ENCODE measurements at places on chromosomes 5 and 9. TPM values are rescaled to one million over a fixed set of nuclear protein-coding genes. Genes with fewer than 3 reads are reported as not detected.
A peak's percentile ranks its signal among the peaks of the same experiment; 100 is the strongest.

The SGCD gene
- 6.6 TPM for polyA plus RNA-seq

The IRX1 gene
- polyA plus RNA-seq = not detected

- H3K27ac ChIP-seq = no peak overlapping the region
- no peak overlapping the region for H3K4me3 ChIP-seq
- no peak for DNase-seq
- no peaks in the 10 kb centered on the region for H3K4me1 ChIP-seq
These were observed 722.6 kb downstream of the TLR4 start for GRCh38 chr9:118426772-118427171.

GRCh38 chr9:111896942-111897600 lies 457 bp downstream of the UGCG start:
- DNase-seq = peak; percentile 72
- no peaks in the 10 kb centered on the region for H3K36me3 ChIP-seq
- peak overlapping the region; percentile 91 for H3K4me3 ChIP-seq
- peaks cover 48% of the 10 kb centered on the region for H3K4me1 ChIP-seq

DNA sequence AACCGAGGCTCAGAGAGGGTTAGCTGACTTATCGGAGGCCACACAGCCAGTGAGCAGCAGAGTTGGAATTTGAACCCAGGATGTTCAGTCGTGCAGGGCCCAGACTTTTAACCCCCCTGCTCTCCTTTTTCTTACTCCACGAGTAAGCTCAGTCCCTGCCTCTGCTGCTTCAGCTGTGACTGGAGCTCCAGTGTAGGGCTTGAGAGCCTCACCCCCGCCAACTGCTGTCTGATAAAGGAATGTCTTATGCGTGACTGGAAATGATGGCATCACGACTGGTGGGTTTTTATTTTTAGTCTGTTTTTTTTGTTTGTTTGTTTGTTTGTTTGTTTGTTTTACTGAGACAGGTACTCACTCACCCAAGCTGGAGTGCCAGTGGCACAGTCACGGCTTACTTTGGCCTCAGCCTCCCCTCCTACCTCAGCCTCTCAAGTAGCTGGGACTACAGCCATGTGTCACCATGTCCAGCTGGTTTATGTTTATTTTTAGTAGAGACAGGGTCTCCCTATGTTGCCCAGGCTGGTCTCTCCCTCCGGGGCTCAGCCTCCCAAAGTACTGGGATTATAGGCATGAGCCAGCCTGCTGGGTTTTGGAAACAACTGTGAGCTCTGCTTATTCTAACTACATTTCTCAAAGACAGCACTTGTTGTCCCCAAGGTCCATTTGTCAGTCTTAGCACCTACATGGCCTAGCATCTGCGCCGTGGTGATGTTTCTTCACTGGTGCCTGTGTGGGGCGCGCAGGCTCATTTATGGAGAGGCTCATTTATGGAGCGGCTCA lies 52.5 kb upstream of the NCS1 start:
- H3K27ac ChIP-seq = no peak overlapping the region
- H3K27me3 ChIP-seq = no peaks in the 10 kb centered on the region
- H3K4me1 ChIP-seq = peaks cover 29% of the 10 kb centered on the region
- DNase-seq = no peak
- H3K4me3 ChIP-seq = no peak overlapping the region
